ENCODE measurements at places on chromosomes 16 and 17.

- no peak for DNase-seq
Measured at GRCh38 chr17:74592087-74592990, at the start of gene CD300LD. CD300LD (minus strand) TSS chr17:74592283; CDS start chr17:74592202, 81 bp downstream.

DNA sequence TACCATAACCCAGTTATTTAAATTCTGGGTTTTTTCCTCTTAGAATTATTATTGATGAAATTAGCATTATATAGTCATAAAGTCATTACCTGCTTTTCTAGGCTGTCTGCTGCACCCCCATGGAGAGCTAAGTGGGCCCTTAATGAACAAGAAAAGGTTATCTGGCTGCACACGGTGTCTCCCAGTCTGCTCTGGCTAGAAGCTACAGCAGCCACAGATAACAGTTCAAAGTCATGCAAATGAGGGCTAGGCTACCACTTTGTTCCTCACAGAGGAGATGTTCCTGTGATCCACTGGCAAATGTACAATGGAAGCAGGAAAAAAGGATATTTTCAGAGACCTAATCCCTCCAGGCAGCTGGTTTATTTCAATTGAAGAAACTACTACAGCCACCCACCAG, 112.1 kb downstream of the SNX11 start:
- DNase-seq, result no peak

DNA sequence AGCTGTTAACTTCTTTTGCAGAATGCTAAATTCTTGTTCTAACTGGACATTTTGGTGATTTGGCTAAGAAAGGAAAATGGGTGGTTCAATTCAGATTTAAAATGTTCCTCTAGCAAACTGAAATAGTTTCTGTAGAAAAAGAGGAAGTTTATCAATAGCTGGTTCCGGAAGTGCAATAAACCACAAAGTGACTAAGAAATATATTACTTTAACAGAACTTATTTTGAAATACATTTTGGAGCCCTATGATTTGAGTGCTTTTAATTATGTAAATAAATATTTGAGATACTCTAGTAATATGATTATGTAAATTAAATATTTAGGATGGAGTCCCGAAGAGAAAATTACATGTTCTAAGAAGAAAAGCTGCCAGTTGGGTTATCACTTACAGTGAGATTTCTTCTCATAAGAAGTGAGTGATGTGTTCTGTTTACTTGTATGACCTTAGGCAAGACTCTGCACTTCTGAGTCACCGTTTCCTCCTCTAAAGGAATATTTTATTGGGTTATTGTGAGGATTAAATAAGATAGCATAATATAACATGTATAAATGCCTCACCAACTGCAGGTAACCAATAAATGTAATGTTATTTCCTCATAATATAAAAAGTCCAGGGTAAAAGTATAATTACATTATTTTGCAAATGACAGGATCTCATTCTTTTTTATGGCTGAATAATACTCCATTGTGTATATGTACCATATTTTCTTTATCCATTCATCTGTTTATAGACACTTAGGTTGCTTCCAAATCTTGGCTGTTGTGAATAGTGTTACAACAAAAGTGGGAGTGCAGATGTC, at the start of gene EVI2B:
Gene EVI2B (minus strand): TSS at position 73 of the 800 bp plus-strand sequence. CDS start 8,445 bp downstream, outside the sequence.
- no peak for DNase-seq

DNA sequence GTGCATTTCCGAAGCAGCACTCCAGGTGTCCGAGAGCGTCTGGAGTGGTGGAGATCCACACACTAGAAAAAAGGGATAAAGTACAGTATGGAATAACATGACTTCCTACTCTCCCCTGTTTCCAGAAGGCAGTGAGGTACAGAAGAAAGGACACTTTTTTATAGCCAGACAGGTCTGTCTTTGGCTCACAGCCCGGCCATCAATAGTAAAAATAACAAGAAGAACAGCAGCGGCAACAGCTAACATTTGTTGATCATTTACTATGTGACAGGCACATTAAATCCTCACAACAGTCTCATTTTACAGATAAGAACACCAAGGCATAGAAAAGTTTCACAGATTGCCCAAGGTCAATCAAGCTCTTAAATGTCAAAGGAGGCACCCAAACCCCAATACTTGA, 16.2 kb downstream of the DYNLRB2 start:
- no peak for DNase-seq

DNA sequence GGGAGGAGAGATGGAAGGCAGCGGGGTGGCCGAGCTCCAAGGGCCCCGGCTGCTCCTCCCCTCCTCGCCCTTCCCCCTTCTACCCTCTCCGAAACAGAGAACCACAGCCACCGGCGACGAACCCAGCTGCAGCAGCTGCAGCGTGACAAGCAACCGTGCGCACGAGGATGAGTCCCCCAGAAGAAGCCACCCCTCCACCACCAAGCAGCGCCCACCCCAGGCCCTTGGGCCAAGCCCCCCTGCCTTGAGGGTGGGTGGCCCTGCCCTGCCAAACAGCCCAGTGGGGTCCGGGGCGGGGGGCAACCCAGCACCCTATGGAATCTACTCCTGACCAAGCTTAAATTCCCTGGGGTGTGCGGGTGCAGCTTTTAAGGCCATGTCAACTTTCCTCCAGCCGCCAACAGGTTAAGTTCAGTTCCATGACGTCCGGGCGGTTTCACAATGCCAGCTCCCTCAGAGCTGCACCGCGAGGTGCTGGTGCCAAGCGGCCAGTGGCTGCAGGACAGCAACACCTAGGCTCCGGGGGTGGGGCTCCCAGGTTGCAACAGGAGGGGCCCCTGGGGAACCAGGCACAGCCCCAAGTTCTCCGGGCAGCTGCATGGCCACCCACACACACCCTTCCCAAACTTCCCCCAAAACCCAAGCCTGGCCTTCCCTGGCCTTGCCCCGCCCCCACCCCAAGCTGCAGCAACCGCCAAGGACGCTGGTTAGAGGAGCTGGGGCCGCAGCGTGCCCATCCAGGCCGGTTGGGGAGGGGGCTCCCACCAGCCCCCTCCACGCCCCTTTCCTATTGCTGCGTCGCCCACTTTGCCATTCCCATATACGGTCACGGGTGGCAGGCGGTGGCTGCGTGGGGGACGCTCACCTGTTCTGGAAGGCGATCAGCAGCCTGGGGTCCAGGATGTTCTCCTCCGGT, 2.0 kb downstream of the CBX4 start:
- no peak for DNase-seq

- DNase-seq, result no peak
Measured at GRCh38 chr16:66486773-66487579, 59.9 kb downstream of the BEAN1 start.

GRCh38 chr17:60652454-60653247, 25.0 kb upstream of the BCAS3 start:
- DNase-seq, result no peak

DNA sequence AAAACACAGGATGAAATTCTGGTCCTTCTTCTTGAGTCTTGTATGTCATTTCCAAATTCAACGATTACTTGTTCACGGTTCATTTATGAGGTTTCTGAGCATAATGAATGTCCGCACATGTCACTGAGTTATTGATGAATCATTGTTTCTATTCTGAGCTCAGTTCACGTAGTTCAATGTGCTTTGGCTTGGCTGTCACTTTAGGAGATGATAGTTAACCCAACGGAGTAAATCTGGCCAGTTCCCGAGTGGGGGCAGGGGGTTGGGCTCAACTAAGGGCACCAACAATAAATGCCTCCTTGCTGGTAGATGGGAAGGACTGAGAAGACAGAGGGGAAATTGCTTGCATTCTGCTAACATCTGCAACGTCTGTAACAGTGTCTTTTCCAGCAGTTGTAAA, 239.4 kb upstream of the HSBP1 start:
- no peak for DNase-seq

- no peak for DNase-seq
Measured at GRCh38 chr17:31475378-31476162, 84.1 kb downstream of the RAB11FIP4 start.

GRCh38 chr16:1438229-1439057, 5.9 kb downstream of the CCDC154 start:
- no peak for DNase-seq

DNA sequence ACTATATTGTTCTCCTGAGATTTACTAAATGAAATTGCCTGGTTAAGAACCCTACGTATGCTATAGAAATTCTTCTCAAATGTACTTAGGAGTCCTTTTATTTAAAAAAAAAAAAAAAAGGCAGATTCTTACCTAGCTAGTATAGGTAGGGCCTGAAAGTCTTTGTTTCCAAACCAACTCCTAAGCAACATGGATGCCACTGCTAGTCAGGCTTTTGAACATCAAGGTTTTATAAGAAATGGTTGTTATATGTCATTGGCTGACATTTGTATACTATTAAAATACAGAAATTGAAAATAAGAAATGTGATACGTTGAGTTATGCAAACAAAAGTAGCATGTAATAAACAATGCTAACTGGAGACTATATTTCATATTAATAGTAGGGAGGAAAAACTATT, 1.2 kb downstream of the EVI2A start:
- no peak for DNase-seq

GRCh38 chr17:45147581-45148182, 593 bp upstream of the HEXIM1 start:
- DNase-seq, result peak; percentile 44

GRCh38 chr17:43832976-43833829, at the start of gene MPP3:
MPP3 (minus strand) TSS chr17:43833146; CDS start chr17:43831906, 1,240 bp downstream.
- DNase-seq, result no peak

GRCh38 chr17:57368637-57369336, 112.5 kb downstream of the MSI2 start:
- no peak for DNase-seq

DNA sequence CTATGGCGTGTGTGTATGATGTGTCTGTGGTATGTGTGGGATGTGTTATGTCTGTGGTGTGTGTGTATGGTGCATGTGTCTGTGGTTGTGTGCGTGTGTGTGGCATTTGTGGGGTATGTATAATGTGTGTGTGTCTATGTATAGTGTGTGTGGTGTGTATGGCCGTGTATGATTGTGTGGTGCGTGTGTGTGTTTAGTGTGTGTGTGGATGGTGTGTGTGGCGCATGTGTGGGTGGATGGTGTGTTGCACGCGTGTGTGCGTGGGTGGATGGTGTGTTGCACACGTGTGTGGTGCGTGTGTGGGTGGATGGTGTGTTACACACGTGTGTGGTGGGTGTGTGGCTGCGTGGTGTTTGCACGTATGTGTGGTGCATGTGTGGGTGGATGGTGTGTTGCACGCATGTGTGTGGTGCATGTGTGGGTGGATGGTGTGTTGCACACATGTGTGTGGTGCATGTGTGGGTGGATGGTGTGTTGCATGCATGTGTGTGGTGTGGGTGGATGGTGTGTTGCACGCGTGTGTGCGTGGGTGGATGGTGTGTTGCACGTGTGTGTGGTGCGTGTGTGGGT, 5.6 kb upstream of the SLC38A10 start:
- no peak for DNase-seq

DNA sequence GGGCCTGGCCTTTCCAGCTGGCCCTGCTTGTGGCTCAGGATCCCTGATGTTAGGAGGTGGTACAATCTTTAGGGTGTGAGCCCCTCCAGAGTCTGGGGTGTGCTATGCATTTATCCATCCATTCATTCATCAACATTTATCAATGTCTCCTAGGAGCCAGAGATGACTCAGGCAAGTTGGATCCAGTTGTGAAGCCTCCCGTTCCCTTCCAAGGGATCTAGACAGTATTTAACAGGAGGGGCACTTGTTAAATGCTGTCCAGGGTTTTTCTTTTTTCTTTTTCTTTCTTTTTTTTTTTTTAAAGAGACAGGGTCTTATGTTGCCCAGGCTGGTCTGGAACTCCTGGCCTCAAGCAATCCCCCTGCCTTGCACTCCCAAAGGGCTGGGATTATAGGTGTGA, 42.0 kb upstream of the SMPD3 start:
- DNase-seq, result no peak

Data from stimulated activated CD8-positive, alpha-beta memory T cell treated with anti-CD3 and anti-CD28 coated beads, Interleukin-15, amount 100 ng/mL, for 1 hour (primary cell).